ENCODE measurements at places on chromosomes 7 and 10. TPM values are rescaled to one million over a fixed set of nuclear protein-coding genes. Genes with fewer than 3 reads are reported as not detected.
A peak's percentile ranks its signal among the peaks of the same experiment; 100 is the strongest.

- H3K4me1 ChIP-seq = no peaks in the 10 kb centered on the region
- H3K4me3 ChIP-seq = no peak overlapping the region
- H3K27me3 ChIP-seq = no peaks in the 10 kb centered on the region
- DNase-seq = no peak
- no peak overlapping the region for H3K27ac ChIP-seq
Observed at GRCh38 chr7:81008901-81009300, 90.0 kb upstream of the SEMA3C start.

DNA sequence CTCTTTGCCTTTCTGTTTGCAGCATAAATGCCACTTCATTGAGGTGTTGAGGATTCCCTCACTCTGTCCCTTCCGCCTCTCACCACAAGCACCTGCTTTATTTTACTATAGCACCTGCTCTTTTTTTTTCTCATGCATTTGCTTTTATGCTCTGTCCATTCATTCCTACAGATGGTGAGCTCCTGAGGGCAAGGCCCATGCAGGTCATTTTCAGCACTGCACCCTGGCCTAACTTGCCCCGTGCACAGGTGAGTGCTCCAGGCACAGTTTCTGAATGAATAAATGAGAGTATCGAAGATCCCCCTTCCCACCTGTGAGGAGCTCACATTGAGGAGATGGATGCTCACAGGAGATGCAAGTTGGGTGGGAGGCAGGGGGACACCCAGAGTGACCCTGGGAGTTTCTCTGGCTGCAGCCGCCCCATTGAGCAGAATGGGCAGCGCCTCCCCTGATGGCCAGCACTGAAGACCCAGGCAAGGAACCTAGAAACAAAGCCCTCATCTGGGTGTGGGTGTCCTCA lies 1.2 kb upstream of the AKR1E2 start:
- H3K4me1 ChIP-seq = peaks cover 17% of the 10 kb centered on the region
- no peaks in the 10 kb centered on the region for H3K36me3 ChIP-seq
- no peak overlapping the region for H3K27ac ChIP-seq
- H3K4me3 ChIP-seq = no peak overlapping the region
- peaks cover 9% of the 10 kb centered on the region for H3K27me3 ChIP-seq

CHAT gene
- not detected for total RNA-seq

GNAT3 gene
- total RNA-seq = not detected

ASB10 gene
- not detected for total RNA-seq

DNA sequence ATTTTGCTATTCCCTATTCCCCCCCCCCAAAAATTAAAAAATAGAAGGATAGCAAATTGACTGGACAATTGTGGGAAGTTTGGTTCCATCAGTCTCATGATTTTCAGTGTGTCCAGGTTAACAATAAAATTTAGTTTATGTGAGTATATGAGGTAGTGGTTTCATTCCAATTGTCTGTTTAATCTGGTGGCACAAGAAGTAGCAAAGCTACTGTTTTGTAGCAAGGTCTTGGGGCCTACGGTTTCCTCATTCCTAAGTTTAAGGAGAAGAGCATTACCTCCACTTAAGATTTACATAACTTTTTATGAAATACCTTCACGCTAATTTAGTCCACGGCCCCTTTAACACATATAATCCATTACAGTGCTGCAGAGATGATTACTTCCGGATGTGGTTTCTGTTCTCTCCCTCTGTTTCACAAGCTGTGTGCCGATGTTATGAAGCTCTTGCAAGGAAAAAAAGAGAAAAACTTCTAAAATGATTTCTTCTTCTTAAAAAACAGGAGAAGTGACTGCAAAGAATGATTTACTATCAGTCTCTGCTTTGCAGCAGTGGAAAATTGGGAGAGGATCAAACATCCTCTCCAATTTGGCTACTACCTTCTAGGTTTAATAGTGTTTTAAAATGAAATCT lies 32.7 kb upstream of the NPVF start:
- peak overlapping the region; percentile 40 for H3K27ac ChIP-seq
- no peaks in the 10 kb centered on the region for H3K36me3 ChIP-seq
- DNase-seq = peak; percentile 13
- H3K27me3 ChIP-seq = peaks cover 3% of the 10 kb centered on the region
- H3K4me1 ChIP-seq = peaks cover 29% of the 10 kb centered on the region
- H3K4me3 ChIP-seq = peak overlapping the region; percentile 32

MSMB gene
- total RNA-seq = not detected

SGCE gene
- total RNA-seq = 0.39 TPM

GRM3 gene
- not detected for total RNA-seq

ERVW-1 gene
- total RNA-seq = not detected

ZNF117 gene
- total RNA-seq = 3.5 TPM

DNA sequence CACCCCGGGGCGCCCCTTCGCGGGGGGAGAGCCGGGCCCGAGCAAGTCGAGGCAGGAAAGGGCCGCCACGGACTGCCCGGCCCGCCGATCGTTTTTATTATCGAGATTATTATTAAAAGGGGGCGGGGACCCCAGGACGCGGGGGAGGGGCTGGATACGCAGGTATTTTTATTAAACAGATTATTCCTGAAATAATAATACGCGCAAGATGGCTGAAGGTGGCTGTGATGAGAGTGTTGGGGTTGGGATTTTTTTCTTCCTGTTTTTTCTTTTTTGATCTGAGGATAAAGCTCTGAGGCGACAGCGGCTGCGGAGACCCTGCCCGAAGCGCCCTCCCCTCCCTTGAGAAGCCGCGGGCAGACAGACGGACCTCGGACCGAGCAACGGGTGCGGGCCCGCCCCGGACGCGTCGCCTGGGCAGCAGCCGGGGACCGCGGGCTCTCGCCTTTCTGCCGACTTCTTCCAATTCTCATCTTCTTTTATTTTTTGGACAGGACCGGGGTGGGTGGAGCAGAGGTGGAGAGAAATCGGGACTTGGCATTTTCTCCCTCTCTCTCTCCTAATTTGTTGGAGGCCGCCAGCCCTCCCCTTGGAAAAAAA lies 1.4 kb upstream of the TRIM8 start:
- peaks cover 18% of the 10 kb centered on the region for H3K36me3 ChIP-seq
- H3K27me3 ChIP-seq = no peaks in the 10 kb centered on the region
- peaks cover 26% of the 10 kb centered on the region for H3K4me1 ChIP-seq
- peak overlapping the region; percentile 90 for H3K27ac ChIP-seq
- H3K4me3 ChIP-seq = peak overlapping the region; percentile 84

DNA sequence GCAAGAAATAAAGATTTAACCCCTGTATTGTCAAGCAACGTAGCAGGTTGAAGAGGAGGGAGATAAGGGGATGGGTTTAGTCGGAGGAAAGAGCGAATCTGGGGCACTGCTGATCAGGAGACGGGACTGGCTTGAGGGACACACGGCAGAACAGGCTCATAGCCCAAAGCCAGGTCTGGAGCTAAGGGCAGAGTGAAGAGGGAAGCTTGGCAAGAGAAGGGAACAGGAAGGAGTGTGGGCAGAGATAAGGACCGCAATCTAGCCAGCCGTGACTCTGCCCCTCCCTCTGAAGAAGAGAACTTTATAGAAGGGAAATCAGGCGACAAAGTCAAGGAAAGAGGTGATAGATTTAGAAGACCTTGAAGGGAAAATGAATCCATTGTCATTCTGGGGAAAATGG lies 67.6 kb downstream of the CAV1 start:
- H3K27me3 ChIP-seq = peaks cover 32% of the 10 kb centered on the region
- H3K36me3 ChIP-seq = no peaks in the 10 kb centered on the region
- no peak overlapping the region for H3K27ac ChIP-seq
- DNase-seq = peak; percentile 6
- H3K4me1 ChIP-seq = peaks cover 21% of the 10 kb centered on the region

GRCh38 chr7:86748843-86749719 lies 105.4 kb downstream of the GRM3 start:
- DNase-seq = no peak
- no peak overlapping the region for H3K27ac ChIP-seq
- H3K36me3 ChIP-seq = no peaks in the 10 kb centered on the region
- H3K27me3 ChIP-seq = peaks cover 2% of the 10 kb centered on the region
- no peak overlapping the region for H3K4me3 ChIP-seq
- no peaks in the 10 kb centered on the region for H3K4me1 ChIP-seq

- H3K27me3 ChIP-seq = no peaks in the 10 kb centered on the region
- H3K4me1 ChIP-seq = peaks cover 7% of the 10 kb centered on the region
- H3K36me3 ChIP-seq = no peaks in the 10 kb centered on the region
- no peak overlapping the region for H3K27ac ChIP-seq
- no peak for DNase-seq
- H3K4me3 ChIP-seq = no peak overlapping the region
Observed at GRCh38 chr10:15320522-15321203, 50.4 kb downstream of the FAM171A1 start.

- peaks cover 36% of the 10 kb centered on the region for H3K4me1 ChIP-seq
- peak overlapping the region; percentile 22 for H3K27ac ChIP-seq
- no peak overlapping the region for H3K4me3 ChIP-seq
- H3K36me3 ChIP-seq = peaks cover 18% of the 10 kb centered on the region
Observed at GRCh38 chr7:7815395-7815794, 97.0 kb upstream of the RPA3 start.
